ENCODE measurements at places on chromosomes 2 and 18. TPM values are rescaled to one million over a fixed set of nuclear protein-coding genes. Genes with fewer than 3 reads are reported as not detected.

CD8B2 gene
- total RNA-seq, result not detected

EML6 gene
- total RNA-seq, result 2.0 TPM

RAB6C gene
- total RNA-seq, result not detected

REG3A gene
- not detected for total RNA-seq

C1QL2 gene
- not detected for total RNA-seq

C2orf81 gene
- total RNA-seq, result 0.28 TPM

Measured in pulmonary artery endothelial cell (primary cell).